ENCODE measurements at places on chromosomes 5 and 9. TPM values are rescaled to one million over a fixed set of nuclear protein-coding genes. Genes with fewer than 3 reads are reported as not detected.

DNA sequence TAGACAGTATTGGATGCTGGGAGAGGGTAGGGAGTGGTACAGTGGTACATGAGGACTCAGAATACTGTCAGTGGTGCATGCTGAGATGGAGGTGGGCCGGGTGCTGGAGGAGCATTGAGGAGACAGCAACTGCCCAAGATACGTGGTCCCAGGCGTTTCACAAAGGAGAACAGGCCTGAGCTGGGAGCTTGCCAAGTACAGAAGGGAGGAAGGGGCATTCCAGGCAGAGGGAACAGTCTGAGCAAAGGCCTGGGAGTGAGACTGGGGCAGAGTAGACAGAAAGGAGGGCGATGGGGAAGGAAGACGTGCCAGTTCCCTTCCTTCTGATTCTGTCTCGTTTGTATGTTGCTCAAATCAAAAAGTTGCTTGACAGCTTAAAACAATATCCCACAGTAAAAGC lies 15.2 kb downstream of the GALNT12 start:
- H3K27me3 ChIP-seq: no peaks in the 10 kb centered on the region
- no peaks in the 10 kb centered on the region for H3K4me1 ChIP-seq
- no peak overlapping the region for H3K4me3 ChIP-seq
- no peaks in the 10 kb centered on the region for H3K36me3 ChIP-seq
- no peak for DNase-seq

- H3K4me3 ChIP-seq: peak overlapping the region; percentile 97
- no peak for DNase-seq
- H3K27me3 ChIP-seq: no peaks in the 10 kb centered on the region
- H3K4me1 ChIP-seq: peaks cover 34% of the 10 kb centered on the region
These were observed 881 bp downstream of the SUB1 start for GRCh38 chr5:32586276-32586599.

DNA sequence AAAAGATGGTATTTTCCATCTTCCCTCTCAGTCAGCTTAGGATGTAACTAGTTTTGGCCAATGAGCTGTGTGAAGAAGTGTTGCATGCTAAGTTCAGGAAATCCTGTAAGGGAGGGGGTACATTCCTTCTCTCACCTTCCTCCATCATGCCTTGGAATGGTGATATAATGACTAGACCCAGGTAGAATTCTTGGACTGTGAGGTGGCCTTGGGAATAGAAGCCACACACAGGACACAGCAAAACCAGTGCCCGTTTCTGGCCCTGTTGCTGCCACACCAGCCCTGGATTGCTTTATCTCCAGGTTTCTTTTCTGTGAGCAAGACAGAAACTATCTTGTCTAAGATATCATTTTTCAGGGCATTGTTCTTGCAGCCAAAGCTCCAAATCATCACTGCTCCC lies 10.5 kb upstream of the ZNF354A start:
- H3K27me3 ChIP-seq: no peaks in the 10 kb centered on the region
- DNase-seq: no peak
- no peaks in the 10 kb centered on the region for H3K36me3 ChIP-seq
- H3K27ac ChIP-seq: no peak overlapping the region

DNA sequence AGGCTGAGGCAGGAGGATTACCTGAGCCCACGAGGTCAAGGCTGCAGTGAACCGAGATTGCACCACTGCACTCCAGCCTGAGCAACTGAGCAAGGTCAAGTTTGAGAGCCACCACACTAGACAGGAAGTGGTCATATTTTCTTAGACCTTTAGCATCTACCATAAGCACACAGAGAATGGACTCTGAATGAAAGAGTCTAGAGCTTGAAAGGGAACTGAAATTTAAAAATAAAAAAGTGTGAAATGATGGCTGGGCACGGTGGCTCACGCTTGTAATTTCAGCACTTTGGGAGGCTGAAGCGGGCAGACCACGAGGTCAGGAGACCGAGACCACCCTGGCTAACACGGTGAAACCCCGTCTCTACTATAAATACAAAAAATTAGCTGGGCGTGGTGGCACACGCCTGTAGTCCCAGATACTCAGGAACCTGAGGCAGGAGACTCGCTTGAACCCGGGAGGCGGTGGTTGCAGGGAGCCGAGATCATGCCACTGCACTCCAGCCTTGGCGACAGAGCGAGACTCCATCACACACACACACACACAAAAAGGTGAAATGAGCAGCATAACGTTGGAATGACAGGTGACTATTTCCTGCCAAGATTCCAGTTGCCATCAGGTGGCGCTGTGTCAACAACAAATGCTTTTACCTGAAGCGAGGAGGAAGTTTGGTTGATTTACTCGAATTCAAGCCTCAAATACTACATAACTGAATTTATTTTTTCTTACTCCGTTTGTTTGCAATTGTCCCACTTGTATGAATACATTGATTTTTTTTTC lies 21.3 kb upstream of the AK3 start:
- H3K4me1 ChIP-seq: peaks cover 4% of the 10 kb centered on the region
- H3K4me3 ChIP-seq: peak overlapping the region; percentile 60
- no peak for DNase-seq
- H3K27ac ChIP-seq: peak overlapping the region; percentile 37

DNA sequence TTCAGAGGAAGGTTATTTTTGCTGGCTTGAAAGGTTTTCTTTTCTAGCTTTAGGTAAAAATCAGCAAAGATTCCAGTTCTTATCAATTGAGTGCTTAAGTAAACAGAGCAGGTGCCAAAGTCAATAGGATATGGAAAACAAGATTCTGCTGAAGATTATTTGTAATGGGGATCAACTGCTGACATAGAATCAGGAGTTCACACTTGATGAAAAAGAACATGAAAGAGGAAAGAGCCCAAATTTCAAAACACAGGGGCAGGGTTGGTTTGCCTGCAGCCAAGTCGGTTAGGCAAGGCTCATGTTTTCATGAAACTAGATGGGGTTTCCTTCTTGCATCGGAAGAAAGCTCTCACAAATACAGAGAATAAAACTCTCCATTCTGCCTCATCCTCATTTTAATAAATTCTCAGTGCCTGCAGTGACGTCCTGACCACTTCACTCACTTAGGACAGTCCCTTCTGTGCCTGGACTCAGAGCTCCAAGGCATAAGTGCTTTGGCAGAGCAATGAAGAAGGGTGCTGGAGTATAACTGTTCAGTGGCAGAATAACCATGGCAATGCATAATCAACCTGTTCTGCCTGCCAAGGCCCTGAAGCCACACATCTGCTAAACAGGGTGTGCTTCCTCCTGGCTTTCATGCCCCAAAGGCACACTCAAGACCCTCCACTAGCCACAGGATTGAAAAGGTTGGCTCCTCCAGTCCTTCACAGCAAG lies 179.6 kb downstream of the GNAQ start:
- peaks cover 48% of the 10 kb centered on the region for H3K4me1 ChIP-seq
- DNase-seq: no peak
- peak overlapping the region; percentile 33 for H3K27ac ChIP-seq
- no peak overlapping the region for H3K4me3 ChIP-seq
- H3K27me3 ChIP-seq: no peaks in the 10 kb centered on the region
- no peaks in the 10 kb centered on the region for H3K36me3 ChIP-seq

- DNase-seq: no peak
- H3K4me3 ChIP-seq: no peak overlapping the region
- no peaks in the 10 kb centered on the region for H3K36me3 ChIP-seq
- no peak overlapping the region for H3K27ac ChIP-seq
- H3K27me3 ChIP-seq: no peaks in the 10 kb centered on the region
These were observed 37.4 kb downstream of the TNFAIP8 start for GRCh38 chr5:119393201-119393691.

DNA sequence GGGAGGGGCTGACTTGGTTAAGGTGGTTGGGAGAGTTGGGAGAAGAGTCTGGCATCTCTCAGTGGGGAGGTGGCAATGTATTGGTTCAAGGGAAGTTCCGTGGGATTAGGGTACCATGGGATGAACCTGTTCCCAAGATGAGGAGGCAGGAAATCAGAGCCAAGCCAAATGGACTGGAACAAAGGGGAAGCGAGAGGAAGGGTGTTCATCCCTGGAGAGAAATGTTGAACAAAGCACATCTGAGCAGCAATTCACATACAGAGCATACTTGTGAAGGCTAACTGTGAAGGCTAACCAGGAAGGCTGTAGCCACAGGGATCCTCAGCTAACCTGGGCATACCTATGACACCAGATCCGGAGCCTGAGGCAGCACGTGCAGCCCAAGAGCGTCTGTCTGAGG lies 214.0 kb downstream of the MCTP1 start:
- H3K4me1 ChIP-seq: no peaks in the 10 kb centered on the region
- DNase-seq: no peak
- H3K4me3 ChIP-seq: no peak overlapping the region
- H3K27ac ChIP-seq: no peak overlapping the region

GRCh38 chr9:12416716-12417115 lies 276.5 kb upstream of the TYRP1 start:
- H3K4me1 ChIP-seq: no peaks in the 10 kb centered on the region
- H3K36me3 ChIP-seq: no peaks in the 10 kb centered on the region
- H3K27me3 ChIP-seq: no peaks in the 10 kb centered on the region
- DNase-seq: no peak

- no peaks in the 10 kb centered on the region for H3K4me1 ChIP-seq
- no peak for DNase-seq
- H3K4me3 ChIP-seq: no peak overlapping the region
These were observed 27.2 kb downstream of the AK3 start for GRCh38 chr9:4713849-4714248.

- H3K4me3 ChIP-seq: no peak overlapping the region
- H3K27ac ChIP-seq: no peak overlapping the region
- no peaks in the 10 kb centered on the region for H3K27me3 ChIP-seq
- DNase-seq: no peak
- H3K4me1 ChIP-seq: no peaks in the 10 kb centered on the region
These were observed 10.8 kb upstream of the BICD2 start for GRCh38 chr9:92775466-92775865.

DNA sequence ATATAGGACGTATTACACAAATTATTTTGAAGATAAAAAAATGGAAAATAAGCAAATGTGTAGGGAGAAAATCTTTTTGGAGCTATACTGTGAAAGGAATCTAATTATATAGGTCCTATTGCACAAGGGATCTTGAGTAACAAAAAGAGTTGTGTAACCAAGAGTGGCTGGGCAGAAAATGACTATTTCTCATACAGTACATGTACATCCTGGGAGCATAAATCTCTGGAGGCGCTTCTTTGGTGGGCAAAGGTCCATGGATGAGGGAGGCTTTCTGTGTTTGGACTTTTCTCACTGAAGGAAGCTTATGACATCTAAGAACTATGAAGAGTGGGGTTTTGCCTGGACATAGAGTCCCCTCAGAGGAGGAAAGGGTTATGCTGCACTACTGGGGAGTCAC lies 29.8 kb downstream of the ANKS6 start:
- no peak overlapping the region for H3K27ac ChIP-seq
- H3K27me3 ChIP-seq: no peaks in the 10 kb centered on the region
- no peak for DNase-seq

- no peaks in the 10 kb centered on the region for H3K27me3 ChIP-seq
- H3K4me3 ChIP-seq: no peak overlapping the region
- no peaks in the 10 kb centered on the region for H3K4me1 ChIP-seq
- H3K36me3 ChIP-seq: no peaks in the 10 kb centered on the region
These were observed 129.6 kb downstream of the COL23A1 start for GRCh38 chr5:178460598-178460997.

Gene CPEB4
- 65.6 TPM for total RNA-seq

Gene SLC2A6
- total RNA-seq: 8.8 TPM

Gene FER
- total RNA-seq: 38.1 TPM

Gene PCDHB7
- 7.1 TPM for total RNA-seq

Gene NIPSNAP3A
- 19.2 TPM for total RNA-seq

Gene CTSV
- total RNA-seq: 0.27 TPM

Data from thoracic aorta (tissue), 2 donors.